ENCODE measurements at places on chromosomes 12 and 14.

- no peak for DNase-seq
Measured at GRCh38 chr12:123898673-123899072, 74.0 kb downstream of the CCDC92 start.

GRCh38 chr12:10243818-10244520, 31.3 kb downstream of the GABARAPL1 start:
- DNase-seq, result no peak

- no peak for DNase-seq
Measured at GRCh38 chr12:3055026-3055703, 22.0 kb upstream of the TSPAN9 start.

DNA sequence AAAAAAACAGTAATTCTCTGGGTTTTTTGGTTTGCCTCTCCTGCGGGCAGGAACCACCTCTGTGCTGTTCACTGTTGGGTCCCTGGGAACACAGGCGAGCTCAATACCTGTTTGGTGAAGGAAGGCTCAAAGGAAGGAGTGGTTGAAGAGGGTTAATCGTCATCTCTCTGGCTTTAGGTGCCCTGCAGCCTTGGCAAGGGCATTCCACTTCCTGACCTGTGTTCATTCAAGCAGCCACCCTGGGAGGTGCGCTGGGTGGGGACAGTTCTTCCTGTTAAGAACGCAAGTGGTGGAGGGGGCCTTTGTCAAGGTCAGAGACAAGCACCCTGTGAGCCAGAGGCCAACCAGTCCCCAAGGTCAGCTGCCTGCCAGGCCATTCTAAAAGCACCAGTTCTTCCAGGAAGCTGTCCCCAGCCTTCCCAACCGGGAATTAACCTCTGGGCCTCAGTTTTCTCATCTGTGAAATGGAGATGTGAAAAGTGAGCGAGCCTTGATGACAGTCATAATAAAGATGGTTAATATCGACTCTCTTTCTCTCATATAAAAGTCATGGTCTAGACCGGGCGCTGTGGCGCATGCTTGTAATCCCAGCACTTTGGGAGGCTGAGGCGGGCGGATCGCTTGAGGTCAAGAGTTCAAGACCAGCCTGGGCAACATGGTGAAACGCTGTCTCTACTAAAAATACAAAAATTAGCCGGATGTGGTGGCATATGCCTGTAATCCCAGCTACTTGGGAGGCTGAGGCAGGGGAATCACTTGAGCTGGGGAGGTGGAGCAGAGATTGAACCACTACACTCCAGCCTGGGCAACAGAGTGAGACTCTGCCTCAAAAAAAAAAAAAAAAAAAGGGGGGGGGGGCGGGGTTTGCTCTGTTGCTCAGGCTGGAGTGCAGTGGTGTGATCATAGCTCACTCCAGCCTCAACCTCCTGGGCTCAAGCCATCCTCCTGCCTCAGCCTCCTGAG, 6.1 kb downstream of the RHOF start:
- no peak for DNase-seq

DNA sequence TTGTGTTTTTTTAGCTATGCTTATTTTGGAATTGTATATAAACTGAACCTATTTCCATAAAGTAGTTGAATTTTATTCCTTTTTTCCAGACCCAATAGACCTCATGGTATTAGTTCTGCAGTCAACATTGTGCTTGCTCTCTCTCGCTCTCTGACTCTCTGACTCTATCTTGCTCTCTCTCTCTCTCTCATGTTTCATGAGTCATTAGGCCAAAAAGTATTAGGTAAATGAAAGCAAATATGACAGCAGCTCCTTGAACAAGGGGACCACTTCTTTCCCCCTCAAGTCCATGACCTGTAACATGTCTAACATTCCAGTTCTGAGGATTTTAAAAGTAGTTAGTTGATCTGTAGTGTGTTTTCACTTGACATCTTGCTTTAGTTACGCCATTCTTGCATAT, 14.0 kb upstream of the C12orf71 start:
- DNase-seq, result no peak

DNA sequence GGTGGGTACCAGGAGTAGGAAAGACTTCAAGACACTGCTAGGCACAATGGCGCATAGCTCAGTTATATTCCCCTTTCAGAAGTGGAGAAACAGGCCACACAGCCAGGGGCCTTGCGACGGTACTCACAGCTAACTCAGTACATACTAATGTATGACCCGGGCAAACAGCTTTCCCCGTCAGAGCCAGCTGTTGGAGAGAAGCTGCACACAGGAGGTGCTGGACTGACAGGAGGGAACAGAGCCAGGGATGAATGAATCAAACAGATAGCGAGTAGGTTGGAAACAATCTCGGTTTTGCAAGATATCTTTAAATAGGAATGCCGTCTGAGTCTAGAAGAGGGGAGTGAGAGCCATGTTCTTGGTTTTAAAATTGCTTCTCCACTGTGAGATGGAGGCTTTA, 45.5 kb downstream of the PRIMA1 start:
- DNase-seq, result no peak

DNA sequence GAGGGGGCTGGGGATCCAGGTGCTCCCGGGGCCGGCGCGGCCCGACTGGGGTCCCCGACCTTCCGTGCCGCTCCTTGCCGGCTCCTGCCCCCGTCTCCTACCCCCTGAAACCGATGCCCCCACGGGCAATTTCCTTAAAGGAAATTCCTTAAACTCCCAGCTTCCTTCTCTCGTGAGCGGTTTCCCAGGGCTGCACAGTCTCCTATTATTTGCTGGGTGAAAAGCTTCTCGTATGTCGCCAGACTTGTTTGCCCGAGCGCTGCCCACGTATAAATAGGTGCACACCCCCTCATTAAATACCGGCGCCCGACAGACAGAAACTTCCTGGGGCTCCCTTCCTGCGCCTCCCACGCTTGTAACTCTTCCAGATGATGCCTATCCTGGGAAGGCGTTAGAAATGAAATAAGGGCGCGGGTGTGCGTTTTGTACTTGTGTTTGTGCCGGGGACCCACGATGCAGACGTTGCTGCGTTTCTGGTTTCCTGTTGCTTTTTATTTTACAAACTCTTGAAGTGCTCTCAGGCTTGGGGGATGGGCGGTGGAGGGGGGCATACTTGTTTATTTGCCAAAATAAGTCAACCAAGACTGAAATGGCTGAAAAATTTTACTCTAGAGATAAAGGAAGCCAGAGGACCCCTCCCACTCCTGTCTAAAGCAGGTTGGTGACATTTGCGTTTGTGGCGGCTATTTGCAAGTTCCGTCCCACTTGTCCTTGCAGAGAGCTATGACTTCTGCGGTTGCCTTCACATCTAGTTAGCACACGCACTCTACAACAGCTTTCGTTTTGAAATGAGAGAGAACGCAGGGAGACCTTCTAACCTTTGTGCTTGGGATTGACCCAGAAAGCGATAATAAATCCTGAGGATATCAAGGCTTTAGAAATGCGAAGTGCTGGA, 1.0 kb downstream of the HIP1R start:
- no peak for DNase-seq

GRCh38 chr14:49892301-49892635, 614 bp upstream of the ARF6 start:
- DNase-seq, result no peak

DNA sequence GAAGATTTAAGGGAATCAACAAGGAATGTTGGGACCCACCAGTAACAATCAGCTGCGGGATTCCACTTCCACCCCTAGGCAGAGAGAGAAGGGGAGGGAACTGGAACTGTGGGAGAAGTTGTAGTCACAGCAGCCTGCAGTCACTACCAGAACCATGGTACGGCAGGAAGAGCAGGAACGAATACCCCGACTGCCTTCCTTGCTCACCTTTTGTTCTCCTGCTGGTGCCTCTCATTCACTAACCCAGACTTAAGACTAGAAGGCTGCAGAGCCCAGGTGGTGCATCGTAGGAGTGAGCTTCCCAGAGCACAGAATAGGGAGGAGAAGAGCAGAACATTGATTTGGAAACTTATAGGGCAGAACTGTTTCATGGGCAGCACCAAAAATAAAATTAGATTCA, 154.2 kb downstream of the DYRK2 start:
- DNase-seq, result no peak

- peak; percentile 18 for DNase-seq
Measured at GRCh38 chr12:122190842-122191668, 8.1 kb downstream of the LRRC43 start.

- no peak for DNase-seq
Measured at GRCh38 chr14:33063521-33063920, 124.8 kb downstream of the NPAS3 start.

DNA sequence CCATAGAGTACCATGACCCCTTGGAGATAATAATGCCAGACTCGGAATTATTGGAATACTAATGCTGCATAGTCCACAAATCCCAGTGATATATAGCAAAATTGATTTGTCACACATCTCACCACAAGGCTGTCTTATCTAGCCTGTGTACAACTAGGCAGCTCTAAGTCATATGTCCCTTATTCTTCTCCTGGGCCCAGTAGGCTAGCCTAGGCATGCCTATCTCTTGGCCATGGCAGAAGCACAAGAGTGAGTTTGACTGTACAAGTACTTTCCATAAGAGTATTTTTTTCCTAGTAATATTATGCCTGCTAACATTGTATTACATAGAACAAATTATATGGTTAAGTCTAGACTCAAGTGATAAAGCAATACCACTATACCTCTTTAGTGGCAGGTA, 1122.1 kb upstream of the SEL1L start:
- DNase-seq, result no peak

DNA sequence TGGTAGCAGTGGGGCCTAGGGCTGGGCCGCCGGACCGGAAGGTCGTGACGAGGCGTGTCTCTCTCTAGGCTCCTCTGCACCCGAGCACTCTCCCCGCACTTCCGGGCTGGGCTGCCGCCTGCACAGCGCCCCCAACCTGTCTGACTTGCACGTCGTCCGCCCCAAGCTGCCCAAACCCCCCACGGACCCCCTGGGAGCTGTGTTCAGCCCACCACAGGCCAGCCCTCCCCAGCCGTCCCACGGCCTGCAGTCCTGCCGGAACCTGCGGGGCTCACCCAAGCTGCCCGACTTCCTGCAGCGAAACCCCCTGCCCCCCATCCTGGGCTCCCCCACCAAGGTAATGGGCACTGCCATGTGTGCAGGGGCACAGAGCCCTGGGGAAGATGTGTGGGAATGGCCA, 13.3 kb upstream of the PUS1 start:
- DNase-seq, result no peak

- DNase-seq, result no peak
Measured at GRCh38 chr12:82783435-82783834, 96.7 kb downstream of the TMTC2 start.

DNA sequence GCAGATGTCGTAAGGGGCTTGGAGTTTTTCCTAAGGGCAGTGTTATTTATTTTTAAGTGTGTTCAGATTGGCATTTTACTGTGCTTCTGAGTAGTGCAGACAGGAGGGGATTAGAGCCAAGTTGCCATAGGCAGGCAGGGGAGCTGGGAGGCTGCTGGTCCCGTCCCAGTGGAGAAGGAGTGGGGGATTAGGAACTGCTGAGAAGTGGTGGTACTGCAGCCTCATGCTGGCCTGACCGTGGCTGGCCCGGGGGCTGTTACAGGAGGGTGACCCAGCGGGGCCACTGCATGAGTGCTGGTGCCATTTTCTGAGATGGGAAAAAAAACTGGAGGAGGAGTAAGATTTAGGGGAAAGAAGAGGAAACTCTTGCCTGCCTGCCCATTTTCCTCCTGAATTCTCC, 52.3 kb upstream of the DLK1 start:
- no peak for DNase-seq

DNA sequence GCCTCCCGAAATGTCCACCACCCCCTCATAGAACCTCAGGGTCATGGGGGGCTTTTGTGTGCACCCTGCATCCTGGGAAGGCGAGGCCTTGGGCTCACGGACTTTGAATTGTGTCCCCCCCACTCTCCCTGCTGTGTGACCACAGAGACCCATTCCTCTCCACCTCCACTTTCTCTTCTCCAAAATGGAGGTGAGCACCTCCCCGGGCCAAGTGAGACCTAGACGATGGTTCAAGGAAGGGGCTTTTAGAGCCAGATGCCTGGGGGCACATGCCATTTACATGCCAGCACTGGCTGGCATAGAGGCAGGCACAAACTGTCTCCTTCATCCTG, 33.5 kb downstream of the CYP46A1 start:
- DNase-seq, result no peak

- DNase-seq, result no peak
Measured at GRCh38 chr14:68391311-68392014, 401.4 kb downstream of the ZFP36L1 start.

- no peak for DNase-seq
Measured at GRCh38 chr12:45089411-45090075, 38.6 kb upstream of the DBX2 start.

DNA sequence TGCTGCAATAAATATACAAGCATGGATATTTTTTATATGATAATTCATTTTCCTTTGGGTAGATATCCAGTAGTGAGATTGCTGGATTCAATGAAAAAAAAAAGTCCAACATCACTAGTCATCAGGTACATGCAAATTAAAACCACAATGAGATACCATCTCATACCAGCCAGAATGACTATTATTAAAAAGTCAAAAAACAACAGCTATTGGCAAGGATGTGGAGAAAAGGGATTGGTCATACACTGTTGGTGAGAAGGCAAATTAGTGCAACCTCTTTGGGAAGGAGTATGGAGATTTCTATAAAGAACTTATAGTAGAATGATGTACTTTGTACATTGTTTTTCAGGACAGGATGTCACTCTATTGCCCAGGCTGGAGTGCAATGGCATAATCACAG, 531.2 kb upstream of the MGAT4C start:
- no peak for DNase-seq

GRCh38 chr12:47995981-47996401, 8.3 kb downstream of the COL2A1 start:
- no peak for DNase-seq

DNA sequence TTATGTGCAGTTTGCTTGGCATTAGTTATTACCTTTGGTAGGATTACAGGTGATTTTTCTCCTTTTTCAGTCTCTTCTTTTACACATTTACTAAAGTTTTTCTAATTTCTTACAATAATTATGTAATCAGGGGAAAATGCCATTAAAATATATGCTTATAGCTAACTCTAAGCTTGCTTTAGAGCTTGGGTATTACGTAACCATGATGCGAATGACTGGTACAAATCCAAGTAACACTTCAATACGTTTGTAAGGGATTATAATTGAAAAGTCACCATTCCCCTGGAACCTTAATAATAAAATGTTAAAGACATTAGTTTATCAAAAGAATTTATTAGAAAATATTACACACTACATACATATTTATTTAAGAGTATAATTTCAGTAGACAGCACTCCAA, 71.6 kb downstream of the SCAF11 start:
- no peak for DNase-seq

DNA sequence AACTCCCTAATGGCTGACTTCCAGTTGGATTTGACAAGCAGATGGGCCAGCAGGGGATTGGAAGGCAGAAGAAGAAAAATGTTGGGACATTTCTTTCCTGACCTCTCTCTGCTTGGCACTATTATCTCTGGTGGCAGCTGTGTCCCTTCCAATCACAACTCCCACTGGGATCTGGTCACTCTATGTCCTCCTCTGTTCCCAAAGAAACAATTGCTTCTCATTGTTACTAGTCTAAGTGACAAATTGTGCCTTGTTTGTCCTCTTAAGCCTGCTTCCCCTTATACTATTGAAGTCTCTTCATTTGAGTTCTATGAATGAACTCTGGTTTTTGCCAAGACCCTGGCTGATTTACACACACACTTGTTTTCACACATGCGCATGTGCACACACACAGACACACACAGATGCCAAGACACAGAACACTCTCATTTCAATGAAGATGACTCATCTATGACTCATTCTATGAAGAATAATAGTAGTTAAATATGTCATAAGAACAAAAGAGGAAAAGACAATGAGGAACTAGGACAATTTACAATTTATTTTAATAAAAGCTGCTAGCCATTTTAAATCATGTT, 83.0 kb upstream of the FAR2 start:
- DNase-seq, result no peak

GRCh38 chr14:53596853-53597525, 359.6 kb downstream of the BMP4 start:
- DNase-seq, result no peak

- DNase-seq, result no peak
Measured at GRCh38 chr12:19030180-19030579, 99.4 kb upstream of the PLEKHA5 start.
